T-helper 2 cell treated with Interferon-gamma antibody and Interleukin-4, amounts not matched to agents 5 μg/mL and 100 μg/mL, for 36 hours (primary cell): ENCODE measurements at places on chromosomes 16 and 17.
A peak's percentile ranks its signal among the peaks of the same experiment; 100 is the strongest.

GRCh38 chr17:77307479-77308198 lies 166.9 kb downstream of the SEC14L1 start:
- no peak for DNase-seq

DNA sequence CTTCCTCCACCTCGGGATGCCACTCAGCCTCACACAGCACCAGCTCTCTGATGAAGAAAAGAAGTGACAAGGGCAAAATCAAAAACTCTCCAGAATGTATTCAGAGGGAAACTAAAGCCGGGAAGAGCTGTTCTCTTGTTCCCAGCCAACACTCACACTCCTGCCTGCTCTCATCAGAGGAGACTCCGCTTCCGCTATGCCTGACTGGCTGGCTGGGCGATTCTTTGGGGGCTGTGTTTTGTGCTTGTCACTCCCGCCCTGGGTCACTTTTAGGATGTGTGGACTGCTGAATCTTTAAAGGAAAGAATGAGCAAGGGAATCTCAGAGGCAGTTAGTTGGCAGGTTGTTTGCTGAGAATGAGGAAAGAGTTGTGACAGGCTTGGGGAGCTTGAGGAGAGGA lies 54.6 kb upstream of the TBX2 start:
- no peak for DNase-seq

DNA sequence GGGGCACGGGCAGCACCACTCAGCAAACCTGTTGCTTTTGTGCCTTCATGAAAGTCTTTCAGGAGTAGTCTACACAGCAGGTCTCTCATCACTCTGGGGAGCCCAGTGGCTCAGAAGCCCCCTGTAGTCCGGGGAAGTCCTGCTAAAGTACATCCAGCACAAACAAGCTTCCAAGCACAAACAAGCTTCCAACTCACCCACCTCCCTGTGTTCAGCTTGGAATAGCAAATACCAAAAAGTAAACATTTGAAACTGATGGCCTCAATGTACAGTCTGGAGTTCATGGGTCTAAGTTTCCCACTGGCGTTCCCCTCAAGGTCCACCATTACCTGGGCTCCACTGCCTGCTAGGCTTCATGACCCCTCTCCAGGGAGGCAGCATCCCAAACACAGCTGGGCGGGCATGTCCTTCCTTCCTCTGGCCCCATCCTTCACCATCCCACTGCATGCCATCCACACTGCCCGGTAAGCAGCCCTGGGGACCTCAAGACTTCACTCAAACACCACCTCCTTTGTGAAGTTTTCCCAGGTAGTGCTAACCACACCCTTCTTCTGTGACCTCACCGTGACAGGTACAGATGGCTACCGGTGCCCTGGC lies 62.8 kb upstream of the SIAH1 start:
- no peak for DNase-seq

DNA sequence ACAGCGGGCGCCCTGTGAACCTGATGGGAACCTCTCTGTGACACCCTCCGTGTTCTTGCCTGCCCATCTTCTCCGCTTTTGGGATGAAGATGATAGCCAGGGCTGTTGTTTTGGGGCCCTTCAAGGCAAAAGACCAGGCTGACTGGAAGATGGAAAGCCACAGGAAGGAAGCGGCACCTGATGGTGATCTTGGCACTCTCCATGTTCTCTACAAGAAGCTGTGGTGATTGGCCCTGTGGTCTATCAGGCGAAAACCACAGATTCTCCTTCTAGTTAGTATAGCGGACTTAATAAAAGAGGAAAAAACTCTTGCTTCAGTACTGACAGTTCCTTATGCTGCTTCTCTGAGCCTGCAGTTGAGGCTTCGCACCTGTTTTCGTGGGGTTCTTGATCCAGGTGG lies 10.5 kb downstream of the CDK5RAP3 start:
- no peak for DNase-seq

DNA sequence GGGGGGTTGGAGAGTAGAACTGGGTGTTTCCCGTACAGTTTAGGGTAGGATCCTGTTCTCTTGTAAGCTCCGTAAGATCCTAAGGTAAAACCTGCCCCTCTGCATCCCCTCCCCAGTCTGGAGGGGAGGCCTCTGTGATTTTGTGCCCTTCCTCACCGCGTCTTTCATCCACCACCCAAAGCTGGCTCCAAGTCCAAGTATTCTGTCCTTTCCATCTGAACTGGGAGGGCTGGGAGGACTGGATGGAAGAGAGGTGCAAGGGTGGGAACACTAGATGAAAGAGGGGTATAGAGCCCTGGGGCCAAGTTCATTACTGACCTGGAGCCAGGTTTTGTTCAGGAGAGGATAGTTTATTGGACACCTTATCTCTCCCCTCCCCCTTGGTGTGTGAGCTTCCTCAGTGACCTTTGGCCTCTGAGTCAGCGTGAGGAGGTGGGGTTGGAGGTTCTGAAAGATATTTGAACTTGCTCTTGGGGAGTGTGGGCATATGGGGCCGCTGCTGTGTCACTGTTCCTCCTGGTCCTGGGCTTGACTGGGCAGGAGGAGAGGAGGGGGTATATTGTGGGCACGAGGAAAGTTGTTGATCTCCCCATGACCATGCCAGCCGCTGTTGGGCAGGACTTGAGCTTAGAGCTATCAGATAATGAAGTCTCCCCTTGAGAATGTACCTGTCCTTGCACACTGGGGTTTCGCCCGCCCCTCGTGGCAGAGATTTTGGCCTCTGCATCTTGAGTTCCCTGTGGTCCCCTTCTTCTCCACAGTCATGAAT lies 1.6 kb downstream of the LASP1 start:
- peak; percentile 78 for DNase-seq

- no peak for DNase-seq
Observed at GRCh38 chr16:28010671-28011070, 52.8 kb downstream of the GSG1L start.

GRCh38 chr16:86980644-86981043 lies 336.5 kb downstream of the C16orf95 start:
- no peak for DNase-seq

GRCh38 chr17:279331-279730 lies 73.3 kb downstream of the RPH3AL start:
- DNase-seq, result no peak

DNA sequence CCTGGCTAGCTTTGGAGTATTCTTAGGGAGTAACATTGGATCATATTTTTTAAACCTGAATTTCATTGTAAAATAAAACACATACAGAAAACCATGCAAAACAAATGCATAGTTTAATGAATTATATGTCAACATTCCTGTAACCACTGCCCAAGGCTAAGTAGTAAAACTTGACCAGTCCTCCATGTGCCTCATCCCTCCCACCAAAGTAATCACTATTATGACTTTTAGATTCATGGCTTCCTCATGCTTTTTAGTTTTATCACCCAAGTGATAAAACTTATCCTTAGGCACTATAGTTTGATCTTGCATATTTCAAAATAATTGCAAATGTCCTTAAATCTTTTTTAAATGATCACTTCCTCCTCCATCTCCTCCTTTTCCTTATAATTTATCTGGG lies 20.4 kb downstream of the PRKCA start:
- DNase-seq, result no peak

- DNase-seq, result no peak
Observed at GRCh38 chr17:62109924-62110323, 44.8 kb upstream of the MED13 start.

DNA sequence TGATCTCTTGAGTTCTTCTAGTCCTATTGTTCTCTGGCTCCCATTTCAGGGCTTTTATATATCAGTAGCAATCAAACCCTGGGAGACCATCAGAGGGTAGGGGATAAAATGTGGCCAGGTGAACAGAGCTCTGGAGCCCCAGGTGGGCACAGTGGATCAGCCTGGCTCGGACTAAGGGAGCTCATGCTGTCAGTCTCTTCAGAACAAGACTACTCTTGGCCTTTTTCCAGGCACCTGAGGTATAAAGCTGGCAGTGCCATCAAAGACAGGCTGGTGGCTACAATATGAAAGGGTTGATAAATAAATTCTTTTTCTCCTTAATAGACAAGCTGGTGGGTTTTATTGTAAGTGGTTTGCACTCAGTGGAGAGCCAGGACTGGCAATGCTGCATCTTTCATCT lies 160.0 kb upstream of the CCL2 start:
- no peak for DNase-seq

DNA sequence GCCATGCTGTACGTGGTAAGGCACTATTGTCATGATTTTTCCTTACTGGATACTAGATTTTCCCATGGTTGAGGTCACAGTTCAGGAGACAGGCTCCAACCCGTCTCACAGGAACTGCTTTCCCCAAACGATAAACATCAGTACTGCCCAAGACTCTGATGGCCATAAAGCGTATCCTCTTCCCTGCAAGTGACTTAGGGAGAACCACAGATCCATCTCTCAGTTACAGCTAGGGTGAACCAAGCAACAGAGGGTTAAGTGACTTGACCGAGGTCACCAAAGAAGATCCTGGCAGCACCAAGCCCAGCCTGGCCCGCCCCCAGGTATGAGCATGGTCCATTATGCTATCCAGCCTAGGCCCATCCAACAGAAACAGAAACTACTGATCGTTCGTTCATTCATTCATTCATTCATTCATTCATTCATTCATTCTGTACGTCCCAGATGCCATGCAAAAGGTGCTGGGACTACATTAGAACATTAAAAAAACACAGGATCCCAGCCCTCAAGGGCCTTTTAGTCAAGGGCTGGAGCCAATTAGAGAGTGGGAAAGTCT lies 31.0 kb downstream of the MYH11 start:
- DNase-seq, result no peak

- DNase-seq, result no peak
Observed at GRCh38 chr17:35795871-35796265, 427 bp upstream of the MMP28 start.

GRCh38 chr17:81814748-81815645 lies 11.0 kb downstream of the GCGR start:
- DNase-seq, result no peak

DNA sequence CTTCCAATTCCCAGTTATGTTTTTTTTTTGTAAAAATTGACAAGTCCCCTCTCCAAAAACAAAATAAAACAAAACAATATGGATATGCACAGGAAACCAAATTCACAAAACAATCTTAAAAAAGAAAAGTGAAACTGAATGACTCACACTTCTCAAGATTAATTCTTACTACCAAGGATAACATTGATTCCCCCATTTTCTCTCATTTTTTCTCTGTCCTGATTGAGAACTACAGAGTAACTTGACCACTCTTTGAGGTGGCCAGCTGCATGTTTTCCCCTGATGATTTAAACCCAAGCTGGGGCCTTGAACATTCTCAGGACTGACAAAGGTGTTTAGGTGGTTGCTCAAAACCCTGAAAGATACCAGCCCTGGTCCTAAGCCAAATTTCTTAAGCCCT lies 149.0 kb downstream of the AHSP start:
- DNase-seq, result no peak

DNA sequence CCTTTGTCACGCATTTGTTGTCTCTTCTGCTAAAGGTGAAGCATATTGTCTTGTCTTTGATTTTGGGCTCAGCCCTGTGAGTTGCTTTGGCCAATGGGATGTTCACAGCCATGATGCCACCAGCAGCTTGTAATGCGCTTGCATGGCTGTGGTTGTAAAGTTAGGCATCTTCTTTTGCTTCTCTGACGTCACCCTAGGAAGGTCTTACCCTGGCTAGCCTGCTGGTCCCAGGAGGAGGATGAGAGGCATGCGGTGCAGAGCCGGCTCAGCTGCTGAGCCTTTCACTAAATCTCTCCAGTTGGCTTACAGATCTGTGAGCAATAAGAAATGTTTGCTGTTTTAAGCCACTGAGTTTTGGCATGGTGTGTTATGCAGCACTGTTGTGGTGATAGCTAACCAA lies 40.8 kb downstream of the IRX6 start:
- no peak for DNase-seq

DNA sequence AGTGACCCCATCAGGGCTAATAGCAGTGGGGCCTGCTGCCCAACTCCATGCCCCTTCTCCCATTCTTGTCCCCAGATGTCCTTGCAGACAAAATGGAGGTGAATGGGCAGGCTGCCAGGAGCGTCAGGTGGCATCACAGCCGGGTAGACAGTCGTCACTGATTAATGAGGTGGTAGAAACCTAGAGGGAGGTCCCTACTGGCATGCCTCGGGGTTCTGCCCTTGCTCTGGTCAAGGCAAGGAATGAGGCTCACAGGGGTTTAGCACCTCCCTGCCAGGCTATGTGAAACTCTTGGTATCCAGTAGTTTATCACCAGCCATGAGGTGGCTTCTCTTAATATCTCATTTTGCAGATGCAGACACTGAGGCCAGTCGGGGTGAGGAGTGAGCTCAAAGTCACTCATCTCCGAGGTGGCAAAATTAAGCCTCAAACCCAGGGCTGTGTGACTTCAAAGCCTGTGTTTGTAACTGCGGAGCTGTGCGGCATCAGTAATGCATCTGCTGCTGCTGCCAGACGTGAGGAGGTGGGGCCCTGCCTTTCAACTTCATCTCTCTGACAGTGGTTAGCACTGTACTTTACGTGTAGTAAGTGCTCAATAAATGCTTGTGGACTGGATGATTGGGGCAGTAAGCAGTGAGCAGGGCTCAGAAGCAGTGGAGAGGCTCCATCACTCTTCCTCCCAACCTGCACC lies 21.3 kb downstream of the RAI1 start:
- no peak for DNase-seq

- DNase-seq, result no peak
Observed at GRCh38 chr17:72332367-72332766, 211.5 kb downstream of the SOX9 start.

DNA sequence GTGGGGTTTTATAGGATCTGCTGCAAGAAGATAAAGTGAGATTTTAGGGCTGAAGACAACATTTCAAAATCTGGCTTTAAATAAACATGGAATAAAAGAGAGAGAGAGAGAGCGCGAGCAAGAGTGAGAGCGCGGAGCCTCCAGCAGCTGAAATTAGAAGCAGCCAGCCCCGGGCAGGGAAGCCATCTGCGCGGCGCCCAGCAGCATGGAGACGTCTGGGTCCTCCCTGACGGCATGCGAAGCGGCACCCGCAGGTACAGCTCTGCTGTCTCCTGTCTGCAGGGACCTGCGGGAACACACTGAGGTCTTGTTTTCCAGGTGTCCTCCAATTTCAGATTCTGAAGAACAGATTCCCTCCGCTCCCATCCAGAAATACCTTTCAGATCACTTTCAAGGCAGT lies 7.9 kb upstream of the BAIAP2 start:
- DNase-seq, result no peak

GRCh38 chr17:10628756-10629155 lies 28.4 kb downstream of the MYH3 start:
- no peak for DNase-seq

- no peak for DNase-seq
Observed at GRCh38 chr16:9155871-9156270, 64.4 kb downstream of the HAPSTR1 start.

GRCh38 chr17:62923258-62924150 lies 42.5 kb upstream of the TANC2 start:
- no peak for DNase-seq

GRCh38 chr17:46171939-46172338 lies 21.3 kb downstream of the KANSL1 start:
- no peak for DNase-seq

DNA sequence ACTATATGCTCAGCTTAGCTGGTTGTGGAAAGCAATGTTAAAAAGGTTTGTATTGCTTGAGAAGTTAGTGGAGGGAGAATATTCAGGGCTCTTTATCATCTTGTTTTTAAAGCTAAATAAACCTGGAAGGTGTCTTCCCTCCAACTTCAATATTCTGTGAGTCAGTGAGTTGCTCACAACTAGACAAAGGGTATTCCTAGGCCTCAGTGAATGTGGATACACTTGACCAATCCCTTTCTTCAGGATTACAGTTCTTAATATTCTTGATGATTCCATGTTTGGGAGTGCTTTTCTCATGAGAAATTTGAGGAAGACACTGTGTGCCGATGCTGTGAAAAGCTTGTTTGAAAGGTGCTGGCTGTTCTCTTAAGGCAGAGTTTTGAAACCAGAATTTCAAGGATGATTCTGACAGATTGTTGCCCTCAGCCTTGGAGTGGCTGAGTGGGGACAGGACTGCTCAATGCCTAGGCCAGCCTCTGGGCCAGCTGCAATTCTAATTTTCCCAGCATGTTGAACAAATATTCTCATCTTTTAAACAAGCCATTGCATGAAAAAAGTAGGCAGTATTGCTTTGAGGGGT lies 30.1 kb downstream of the MAP2K4 start:
- no peak for DNase-seq
